ENCODE measurements at places on chromosomes 7 and 10. TPM values are rescaled to one million over a fixed set of nuclear protein-coding genes. Genes with fewer than 3 reads are reported as not detected.

Gene ZNF487
- total RNA-seq = 2.6 TPM

GRCh38 chr7:1055491-1055955 lies 11.2 kb downstream of the GPR146 start:
- no peak for DNase-seq

- DNase-seq = no peak
These were observed 4.3 kb downstream of the RAMP3 start for GRCh38 chr7:45161842-45162241.

Gene TRIM73
- 6.1 TPM for total RNA-seq

DNA sequence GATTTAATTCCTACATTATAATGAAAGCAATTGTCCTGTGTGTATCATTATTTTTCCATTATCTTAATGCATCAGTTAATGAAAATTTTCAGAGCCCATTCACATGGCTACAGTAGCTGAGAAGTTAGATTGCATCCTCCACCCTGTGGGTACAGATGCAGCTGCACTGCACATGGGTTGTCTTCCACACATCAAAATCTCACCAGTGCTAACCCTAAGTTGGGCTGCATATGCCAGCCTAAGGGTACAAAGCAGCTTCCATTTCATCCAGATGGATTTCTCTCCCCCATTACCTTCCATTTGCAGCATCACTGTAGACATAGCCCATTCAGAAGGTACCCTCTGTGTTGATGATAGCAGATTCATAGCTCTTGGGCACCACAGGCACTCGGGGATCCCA lies 74.7 kb upstream of the WDR11 start:
- DNase-seq = no peak

Gene TBC1D12
- 7.6 TPM for total RNA-seq

- DNase-seq = no peak
These were observed 4.8 kb downstream of the FAM241B start for GRCh38 chr10:69634759-69635425.

GRCh38 chr7:26500749-26501352 lies 209.2 kb downstream of the SNX10 start:
- peak; percentile 5 for DNase-seq

- DNase-seq = peak; percentile 3
These were observed 395 bp downstream of the ZNF487 start for GRCh38 chr10:43437141-43437870.

Gene HECW1
- 3.3 TPM for total RNA-seq

Gene CLRN3
- not detected for total RNA-seq

DNA sequence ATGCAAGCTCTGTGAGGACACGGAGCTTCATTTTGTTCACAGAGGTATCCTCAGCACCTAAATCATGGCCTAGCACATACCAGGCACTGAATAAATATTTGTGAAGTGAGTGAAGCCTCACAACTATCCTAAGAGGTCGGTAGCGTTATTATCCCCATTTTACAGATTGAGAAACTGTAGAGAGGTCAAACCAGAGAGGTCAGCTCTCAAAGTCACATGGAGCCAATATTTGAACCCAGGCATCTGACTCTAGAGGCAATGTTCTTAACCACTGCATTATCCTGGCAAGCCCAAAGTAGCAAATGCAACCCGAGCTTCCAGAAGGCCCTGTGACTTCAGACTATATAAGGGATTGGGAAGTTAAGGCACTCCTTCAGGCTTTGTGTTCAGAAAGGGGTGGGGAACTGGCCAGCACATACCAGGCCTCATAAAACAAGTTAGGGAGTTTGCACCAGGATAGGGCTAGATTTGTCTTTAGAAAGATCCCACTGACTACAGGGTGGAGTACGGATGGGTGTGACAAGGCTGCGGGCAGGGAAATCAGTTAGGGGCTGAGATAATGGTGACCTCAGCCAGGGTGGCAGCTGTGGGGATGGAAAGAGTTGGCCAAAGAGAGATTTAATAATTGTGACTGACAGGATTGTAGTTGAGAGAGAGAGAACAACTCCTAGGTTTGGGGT lies 101.4 kb downstream of the TBXAS1 start:
- DNase-seq = no peak

- DNase-seq = peak; percentile 83
These were observed 14.8 kb downstream of the USP54 start for GRCh38 chr10:73576178-73576889.

GRCh38 chr10:110113670-110114337 lies 93.6 kb upstream of the MXI1 start:
- DNase-seq = no peak

GRCh38 chr10:89567576-89568245 lies 32.3 kb upstream of the SLC16A12 start:
- no peak for DNase-seq

GRCh38 chr10:78552261-78552811 lies 516.4 kb upstream of the ZMIZ1 start:
- peak; percentile 85 for DNase-seq

DNA sequence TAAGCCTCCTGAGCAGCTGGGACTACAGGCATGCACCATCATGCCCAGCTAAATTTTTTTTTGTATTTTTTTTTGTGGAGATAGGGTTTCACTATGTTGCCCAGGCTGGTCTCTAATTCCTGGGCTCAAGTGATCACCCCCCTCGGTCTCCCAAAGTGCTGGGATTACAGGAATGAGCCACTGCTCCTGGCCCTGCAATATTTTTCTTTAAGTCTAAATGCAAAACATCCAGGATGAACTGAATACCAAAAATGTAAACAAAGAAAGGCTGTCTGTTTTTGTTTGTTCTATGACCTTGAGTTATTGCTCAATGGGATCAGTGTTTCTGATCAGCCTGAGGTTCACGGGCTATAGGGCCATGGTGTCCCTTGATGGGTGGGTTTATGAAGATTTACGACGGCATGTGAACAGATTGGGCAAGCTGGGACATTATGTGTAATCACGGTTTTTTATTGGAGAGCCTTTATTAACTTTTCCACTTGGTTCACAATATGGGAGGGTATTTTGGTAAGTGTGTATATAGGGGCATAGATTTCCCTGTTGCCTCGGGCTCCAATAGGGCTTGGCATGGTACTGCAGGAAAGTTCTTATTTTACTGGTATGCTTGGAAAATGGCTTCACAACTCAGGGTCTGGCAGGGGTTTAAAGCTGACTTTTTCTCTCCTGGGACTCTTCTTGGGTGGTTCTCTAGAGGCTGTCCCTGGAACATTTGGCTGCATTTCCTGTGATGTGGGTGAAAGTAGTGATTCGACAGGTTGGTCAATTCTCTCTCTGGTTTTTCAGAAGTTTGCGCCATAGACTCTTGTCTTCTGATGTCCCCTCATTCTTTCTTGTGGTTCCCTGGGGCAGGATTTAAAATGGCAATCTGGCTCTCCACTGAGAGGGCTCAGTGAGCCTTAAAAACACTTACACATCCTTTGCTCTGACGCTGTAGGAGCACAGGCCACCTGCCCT lies 41.6 kb downstream of the MRPS33 start:
- no peak for DNase-seq

GRCh38 chr10:124048371-124049290 lies 44.8 kb downstream of the CHST15 start:
- DNase-seq = no peak

- no peak for DNase-seq
These were observed 57.4 kb downstream of the GFRA1 start for GRCh38 chr10:116215651-116216050.

- DNase-seq = peak; percentile 33
These were observed 30.2 kb downstream of the DOCK1 start for GRCh38 chr10:126935263-126935946.

Gene ITPRID1
- total RNA-seq = not detected

Gene AKR1C2
- total RNA-seq = not detected

DNA sequence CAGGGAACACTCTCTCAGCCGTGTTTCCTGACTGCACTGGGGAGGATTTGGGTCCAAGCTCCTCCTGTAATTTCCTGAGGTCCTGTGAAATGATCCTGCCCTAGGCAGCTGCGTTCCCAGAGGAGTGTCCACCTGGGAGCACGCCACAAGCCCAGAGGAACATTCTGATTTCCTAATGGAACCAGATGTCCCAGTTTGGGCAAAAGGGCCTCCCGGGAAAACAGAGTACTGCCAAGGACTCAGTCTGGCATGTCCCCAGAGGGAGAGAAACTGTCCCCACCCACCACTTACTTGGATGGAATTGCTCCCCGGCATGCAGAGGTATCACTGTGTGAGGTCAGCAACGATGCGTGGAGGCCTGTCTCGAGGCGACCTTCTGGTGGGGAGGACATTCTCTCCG lies 34.5 kb downstream of the ASB13 start:
- no peak for DNase-seq

DNA sequence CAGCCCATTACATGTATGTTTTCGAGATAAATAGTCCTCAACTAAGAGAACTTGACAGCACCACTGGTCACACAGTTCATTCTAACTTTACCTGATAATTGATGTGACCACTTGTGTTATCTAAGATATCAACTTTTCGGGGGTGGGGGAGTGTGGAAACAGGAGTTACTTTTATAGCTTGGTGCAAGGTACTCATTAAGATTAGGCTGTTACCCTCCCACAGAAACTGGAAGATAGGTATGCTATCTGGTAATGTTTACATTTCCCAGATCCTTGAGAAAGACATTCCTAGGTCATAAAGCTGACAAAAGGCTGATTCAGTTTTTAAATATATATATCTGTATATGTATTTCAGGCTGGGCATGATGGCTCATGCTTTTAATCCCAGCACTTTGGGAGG lies 11.1 kb downstream of the ERVW-1 start:
- no peak for DNase-seq

DNA sequence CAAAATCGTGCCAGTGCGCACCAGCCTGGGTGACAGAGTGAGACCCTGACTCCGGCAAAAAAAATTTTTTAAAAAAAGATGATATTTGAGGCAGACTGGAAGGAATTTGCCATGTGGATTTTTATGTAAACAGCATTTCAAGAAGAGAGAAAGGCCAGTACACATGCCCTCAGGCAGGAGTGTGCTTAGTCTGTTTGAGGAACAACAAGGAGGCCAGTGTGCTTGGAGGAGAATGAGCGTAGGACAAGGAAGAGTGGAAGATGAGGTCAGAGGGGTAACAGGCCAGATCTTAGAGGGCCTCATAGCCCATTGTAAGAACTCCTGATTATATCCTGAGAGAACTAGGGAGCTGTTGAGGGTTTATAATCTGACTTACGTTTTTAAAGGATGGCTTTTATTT lies 17.2 kb upstream of the STRIP2 start:
- DNase-seq = no peak

- no peak for DNase-seq
These were observed 237.7 kb upstream of the CCDC6 start for GRCh38 chr10:60144099-60144498.

DNA sequence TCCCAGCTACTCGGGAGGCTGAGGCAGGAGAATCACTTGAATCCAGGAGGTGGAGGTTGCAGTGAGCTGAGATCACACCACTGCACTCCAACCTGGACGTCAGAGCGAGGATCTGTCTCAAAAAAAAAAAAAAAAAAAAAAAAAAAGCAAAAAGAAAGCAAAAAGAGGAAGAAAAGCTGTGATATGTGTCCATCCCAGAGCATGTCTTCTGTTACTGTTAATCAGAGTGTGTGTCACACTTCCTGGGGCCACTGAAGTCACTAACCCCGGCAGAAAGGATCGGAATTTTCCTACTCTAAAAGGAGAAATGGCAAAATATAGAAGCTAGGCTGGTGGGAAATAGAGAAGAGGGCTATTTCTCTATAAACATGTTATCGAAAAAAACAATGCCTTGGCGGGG lies 11.9 kb downstream of the PIK3AP1 start:
- no peak for DNase-seq

- no peak for DNase-seq
These were observed 9.2 kb downstream of the PLAU start for GRCh38 chr10:73920089-73920488.

DNA sequence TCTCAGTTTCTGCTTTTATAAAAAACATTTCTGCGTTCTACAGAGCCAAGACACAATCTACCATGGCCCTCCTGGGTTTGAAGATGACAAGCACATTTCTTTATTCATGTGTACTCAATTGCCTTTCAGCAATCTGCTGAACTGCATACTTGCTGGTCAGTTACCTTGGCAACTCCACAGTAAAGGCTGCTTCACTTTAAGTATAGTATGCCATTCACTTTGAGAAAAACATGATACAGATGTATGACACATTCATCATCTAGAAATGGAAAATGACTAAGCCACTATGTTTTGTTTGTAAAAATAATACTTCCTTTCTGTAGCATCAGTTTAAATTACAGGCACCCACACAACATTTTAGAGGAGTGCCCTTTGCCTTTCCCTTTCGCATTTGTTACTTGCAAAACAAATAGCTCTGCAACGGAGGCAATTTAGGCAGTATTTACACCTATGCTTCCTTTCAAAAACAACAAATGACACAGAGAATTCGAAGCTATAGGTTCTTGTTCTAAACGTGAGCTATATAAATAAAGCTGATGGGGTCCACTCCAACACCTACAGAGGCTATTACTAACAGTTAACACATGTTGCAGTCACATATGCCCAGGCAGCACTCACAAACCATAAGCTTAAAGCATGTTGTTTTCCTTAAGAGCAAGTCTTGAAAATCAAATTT lies 23.5 kb downstream of the SGCE start:
- DNase-seq = peak; percentile 91

DNA sequence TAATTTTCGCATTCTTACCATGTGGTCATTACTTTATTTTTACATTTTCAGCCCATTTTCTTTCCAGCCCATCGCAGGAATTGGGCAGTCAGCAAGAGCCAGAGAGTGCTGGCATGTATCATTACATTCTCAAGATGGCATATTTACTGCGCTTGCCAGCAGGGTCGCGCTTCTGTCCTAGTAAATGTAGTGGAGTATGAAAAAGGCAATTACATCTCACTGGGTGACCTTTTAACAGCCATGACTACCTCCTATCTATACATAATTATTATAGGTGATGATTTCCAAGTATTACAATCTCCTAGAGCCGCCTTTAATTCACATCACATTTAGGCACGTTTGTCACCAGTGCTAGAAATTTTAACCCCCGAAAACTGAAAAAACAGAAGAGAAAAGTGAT lies 433.7 kb upstream of the MGMT start:
- no peak for DNase-seq

DNA sequence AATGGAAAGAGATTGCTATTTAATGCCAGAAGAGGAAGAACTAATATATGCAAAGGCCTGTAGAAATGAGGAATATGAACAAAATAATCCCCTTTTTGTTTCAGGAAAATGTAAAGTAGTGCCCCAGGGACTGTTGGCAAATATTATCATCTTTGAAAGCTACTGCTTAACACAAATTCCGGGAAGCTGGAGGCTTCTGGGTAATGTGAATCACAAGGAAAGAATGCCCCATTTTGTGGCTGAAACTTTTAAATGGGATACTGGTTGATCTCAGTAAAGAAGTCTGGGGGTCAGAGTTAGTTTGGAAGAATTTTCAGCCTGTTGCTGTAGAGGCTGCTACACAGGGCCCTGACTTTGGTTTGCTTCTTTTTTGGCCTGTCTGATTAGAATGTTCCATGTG lies 141.0 kb downstream of the PTEN start:
- peak; percentile 61 for DNase-seq

Gene SYCE1
- total RNA-seq = not detected

- DNase-seq = no peak
These were observed 7.0 kb upstream of the PPP1R35 start for GRCh38 chr7:100443096-100443840.

- DNase-seq = no peak
These were observed 58.5 kb downstream of the MACC1 start for GRCh38 chr7:20158684-20159083.

- no peak for DNase-seq
These were observed 4.9 kb upstream of the VSIR start for GRCh38 chr10:71778071-71778825.

- peak; percentile 1 for DNase-seq
These were observed 409.5 kb downstream of the SDK1 start for GRCh38 chr7:3710531-3710930.

GRCh38 chr7:131449373-131449902 lies 107.0 kb downstream of the PODXL start:
- no peak for DNase-seq

Gene PLPP4
- 44.1 TPM for total RNA-seq

Gene SPACDR
- 2.6 TPM for total RNA-seq

- peak; percentile 61 for DNase-seq
These were observed 12.0 kb upstream of the AKR1B1 start for GRCh38 chr7:134470864-134471263.
